ENCODE measurements at places on chromosomes 1 and 21.

- no peak for DNase-seq
Measured at GRCh38 chr1:154862907-154863306, 7.2 kb downstream of the KCNN3 start.

GRCh38 chr1:38820860-38821259 lies 38.7 kb downstream of the RRAGC start:
- no peak for DNase-seq

GRCh38 chr1:92948071-92948470 lies 13.2 kb downstream of the DIPK1A start:
- DNase-seq: no peak

- DNase-seq: no peak
Measured at GRCh38 chr1:58577654-58578030, 590 bp upstream of the TACSTD2 start.

- DNase-seq: no peak
Measured at GRCh38 chr1:237613984-237614383, 276.7 kb downstream of the ZP4 start.

- DNase-seq: no peak
Measured at GRCh38 chr1:77768006-77768405, 8.4 kb upstream of the USP33 start.

DNA sequence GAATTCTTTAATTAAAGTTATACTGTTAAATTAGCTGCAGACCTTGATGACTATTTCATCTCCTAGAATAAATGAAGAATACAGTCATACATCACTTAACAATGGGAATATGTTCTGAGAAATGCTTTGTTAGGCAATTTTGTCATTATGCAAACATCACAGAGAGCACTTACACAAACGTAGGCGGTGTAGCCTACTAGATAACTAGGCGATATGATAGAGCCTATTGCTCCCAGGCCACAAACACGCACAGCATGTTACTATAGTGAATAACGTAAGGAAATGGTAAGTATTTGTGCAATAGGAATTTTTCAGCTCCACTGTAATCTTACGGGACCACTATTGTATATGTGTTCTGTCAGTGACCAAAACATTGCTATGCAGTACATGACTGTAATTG lies 37.6 kb upstream of the DESI2 start:
- no peak for DNase-seq

- no peak for DNase-seq
Measured at GRCh38 chr1:225447650-225448089, 19.8 kb upstream of the LBR start.

DNA sequence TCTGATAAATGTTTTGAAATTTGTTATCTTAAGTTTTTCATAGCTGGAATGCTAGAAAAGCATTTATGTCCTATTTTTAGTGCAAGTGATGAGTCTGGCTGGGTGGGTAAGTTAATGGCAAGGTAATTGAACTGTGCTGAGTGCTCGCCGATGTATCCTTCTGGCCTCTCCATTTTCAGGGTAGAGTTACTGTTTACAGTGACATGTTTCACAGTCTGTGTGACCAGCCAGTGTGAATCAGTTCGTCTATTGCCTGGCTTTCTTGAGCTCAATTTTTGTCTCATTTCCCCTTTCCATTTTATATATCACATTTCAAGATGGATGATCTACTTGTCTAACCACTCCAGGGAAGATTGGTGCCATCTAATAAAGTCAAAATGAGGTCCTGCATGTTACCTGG lies 44.1 kb downstream of the ITSN1 start:
- no peak for DNase-seq

- no peak for DNase-seq
Measured at GRCh38 chr1:92883297-92883696, 51.5 kb downstream of the RPL5 start.

- no peak for DNase-seq
Measured at GRCh38 chr1:94142022-94142421, 21.1 kb upstream of the ABCA4 start.

DNA sequence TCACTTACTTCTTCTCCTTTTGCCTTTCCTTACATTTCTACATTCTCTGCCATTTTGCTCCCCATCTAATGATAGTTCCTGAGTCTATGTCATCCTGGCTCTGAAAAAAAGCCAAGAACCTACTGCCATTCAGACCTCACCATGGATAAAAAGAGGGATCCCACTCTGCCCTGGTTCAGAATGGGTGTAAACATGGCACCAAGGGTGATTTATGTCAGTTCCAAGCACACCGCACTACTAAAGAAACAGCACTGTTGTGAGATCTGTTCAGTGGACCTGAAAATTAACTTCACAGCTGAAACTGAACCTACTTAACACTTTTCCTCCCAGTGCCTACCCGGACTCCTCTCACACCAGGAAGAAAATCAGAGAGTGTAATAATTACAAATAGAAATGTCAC lies 72.3 kb upstream of the NTPCR start:
- no peak for DNase-seq

DNA sequence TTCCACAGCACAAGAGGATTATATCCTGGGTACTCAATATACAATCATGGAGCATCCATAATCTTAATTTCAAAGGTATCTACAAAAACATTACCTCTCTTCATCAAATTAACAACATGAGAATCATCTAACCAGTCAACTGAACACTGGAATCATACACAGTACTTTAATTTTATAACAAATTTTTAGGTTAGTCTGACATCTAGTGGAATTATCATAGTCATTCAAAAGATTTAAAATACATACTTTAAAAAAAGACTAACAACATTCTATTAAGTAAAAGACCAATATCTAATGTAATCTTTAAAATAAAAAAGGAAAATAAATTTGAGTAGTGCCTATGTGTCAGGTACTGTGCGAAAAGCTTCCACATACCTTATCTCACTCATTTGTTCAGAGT lies 16.8 kb upstream of the SH3GLB1 start:
- no peak for DNase-seq

DNA sequence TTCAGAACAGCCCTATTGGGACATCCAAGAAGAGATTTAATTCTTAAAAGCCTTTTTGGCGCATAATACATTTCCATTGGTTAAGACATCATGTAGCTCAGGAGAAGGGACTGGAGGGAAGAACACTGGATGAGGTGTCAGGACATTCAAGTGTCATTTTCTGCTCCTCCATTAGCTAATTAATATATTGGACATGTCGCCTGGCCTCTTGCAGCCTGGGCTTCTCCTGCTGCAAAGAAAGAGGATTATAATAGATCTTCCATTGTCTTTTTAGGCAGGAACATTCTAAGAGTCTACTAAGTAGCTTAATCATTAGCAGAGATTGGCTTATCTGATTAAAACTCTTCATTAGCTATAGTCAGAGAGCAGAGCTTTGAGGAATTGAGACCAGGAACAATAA lies 151.7 kb upstream of the COA6 start:
- no peak for DNase-seq

DNA sequence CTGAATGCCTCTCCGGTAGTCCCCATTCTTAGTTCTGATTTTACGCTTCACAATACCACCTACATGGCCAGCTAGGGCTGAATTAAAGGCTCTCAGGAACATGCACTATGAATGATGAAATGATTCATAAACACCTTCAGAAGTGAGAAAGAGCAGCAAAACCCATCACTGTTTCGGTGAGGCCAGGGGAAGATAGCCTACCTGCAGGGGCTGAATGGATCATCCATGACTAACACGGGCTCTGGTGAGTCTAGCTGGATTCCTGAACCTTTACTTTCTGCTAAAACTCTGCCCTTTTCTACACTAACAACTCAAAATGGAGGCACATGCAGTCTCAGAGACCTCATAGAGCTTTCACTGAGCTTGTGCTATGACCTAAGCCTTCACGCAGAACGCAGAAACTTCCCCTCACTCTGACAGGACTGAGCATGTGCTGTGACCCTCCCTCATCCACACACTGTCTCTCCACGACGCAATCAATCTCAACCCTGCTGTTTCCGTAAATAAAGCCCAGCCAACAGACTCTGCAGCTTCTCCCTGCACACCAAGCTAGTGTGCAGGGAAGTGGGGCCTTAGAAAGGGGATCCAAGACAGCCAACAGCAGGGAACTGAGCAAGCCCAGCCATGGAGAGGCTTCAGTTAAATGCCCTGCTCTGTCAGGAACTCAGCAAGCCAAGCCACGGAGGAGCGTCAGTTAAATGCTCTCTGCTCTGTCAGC lies 207.8 kb downstream of the SLC45A1 start:
- peak; percentile 74 for DNase-seq

GRCh38 chr1:5312862-5313261 lies 658.5 kb downstream of the AJAP1 start:
- no peak for DNase-seq

DNA sequence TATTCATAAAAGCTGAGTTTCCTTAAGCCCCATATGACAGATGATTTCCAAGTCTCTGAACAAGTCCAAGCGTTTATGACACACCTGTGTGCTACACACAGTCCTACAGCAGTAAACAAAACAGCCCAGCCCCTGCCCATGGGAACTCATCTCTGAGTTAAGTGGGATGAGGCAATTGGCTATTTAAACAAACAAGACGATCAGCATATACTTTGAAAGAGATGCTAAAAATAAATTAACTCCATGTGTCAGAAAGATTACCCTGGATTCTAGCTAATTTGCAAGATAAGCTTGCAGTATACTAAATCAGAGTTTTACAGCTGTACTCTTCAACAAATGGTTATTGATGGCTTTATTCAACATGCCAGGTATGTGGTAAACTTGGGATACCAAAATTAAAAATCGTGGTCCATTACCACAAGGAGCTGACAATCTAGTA lies 7.0 kb downstream of the PSMG1 start:
- no peak for DNase-seq

DNA sequence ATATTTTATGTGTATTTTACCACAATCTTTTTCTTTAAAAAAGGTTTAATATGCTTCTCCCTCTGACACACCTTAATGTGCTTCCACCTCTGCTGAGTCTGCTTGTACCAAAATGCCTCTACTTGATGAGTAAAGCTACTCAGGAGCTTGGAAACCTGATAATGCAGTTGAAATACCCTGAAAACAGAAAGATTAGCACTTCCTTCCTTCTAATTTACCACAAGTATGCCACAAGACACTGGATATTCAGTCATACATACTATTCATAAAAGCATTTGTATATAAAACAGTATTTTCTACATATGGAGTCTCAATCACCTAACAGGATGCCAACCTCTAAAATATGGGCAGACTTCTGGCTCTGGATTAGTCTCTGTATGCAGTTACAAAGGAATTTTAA lies 55.0 kb downstream of the SLC35D1 start:
- DNase-seq: no peak

GRCh38 chr1:166933633-166934032 lies 41.7 kb downstream of the ILDR2 start:
- no peak for DNase-seq

- DNase-seq: no peak
Measured at GRCh38 chr1:246564839-246565750, 966 bp downstream of the TFB2M start.

GRCh38 chr1:229964281-229964680 lies 102.8 kb upstream of the GALNT2 start:
- DNase-seq: no peak

- peak; percentile 62 for DNase-seq
Measured at GRCh38 chr21:42107881-42108553, 36.9 kb downstream of the UMODL1 start.

- no peak for DNase-seq
Measured at GRCh38 chr1:6352138-6352563, 41.4 kb downstream of the ACOT7 start.

- DNase-seq: no peak
Measured at GRCh38 chr1:165344198-165344597, 12.3 kb downstream of the LMX1A start.

GRCh38 chr1:230320804-230321203 lies 105.3 kb downstream of the PGBD5 start:
- no peak for DNase-seq

DNA sequence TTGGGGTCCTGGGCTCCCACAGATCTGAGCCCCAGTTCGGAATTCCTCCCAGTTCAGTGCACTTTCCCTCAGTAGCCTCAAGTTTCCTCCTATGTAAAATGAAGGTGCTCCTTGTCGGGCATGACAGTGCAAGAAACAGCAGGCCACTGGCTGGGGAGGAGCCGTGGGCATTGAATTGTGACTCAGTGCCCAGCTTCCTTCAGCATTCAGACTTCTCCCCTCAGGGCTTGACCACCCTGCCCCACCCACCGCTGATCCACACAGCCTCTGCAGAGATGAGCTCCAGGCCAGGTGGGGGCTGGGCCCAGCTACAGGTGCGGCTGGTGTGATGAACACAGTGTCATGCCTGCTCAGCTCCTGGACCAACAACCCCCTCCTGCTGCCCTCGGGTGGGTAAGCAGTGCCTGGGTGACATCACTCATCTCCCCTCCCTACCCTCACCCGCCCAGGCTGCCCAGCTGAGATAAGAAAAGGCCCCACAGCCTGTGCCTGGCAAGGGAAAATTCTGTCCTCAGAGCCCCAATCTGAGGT lies 4.9 kb downstream of the MOB3C start:
- no peak for DNase-seq

GRCh38 chr1:203162403-203162802 lies 13.2 kb downstream of the MYBPH start:
- DNase-seq: no peak

- no peak for DNase-seq
Measured at GRCh38 chr1:229420224-229420623, 13.7 kb downstream of the ACTA1 start.

GRCh38 chr1:117838911-117839310 lies 90.5 kb downstream of the GDAP2 start:
- DNase-seq: no peak

DNA sequence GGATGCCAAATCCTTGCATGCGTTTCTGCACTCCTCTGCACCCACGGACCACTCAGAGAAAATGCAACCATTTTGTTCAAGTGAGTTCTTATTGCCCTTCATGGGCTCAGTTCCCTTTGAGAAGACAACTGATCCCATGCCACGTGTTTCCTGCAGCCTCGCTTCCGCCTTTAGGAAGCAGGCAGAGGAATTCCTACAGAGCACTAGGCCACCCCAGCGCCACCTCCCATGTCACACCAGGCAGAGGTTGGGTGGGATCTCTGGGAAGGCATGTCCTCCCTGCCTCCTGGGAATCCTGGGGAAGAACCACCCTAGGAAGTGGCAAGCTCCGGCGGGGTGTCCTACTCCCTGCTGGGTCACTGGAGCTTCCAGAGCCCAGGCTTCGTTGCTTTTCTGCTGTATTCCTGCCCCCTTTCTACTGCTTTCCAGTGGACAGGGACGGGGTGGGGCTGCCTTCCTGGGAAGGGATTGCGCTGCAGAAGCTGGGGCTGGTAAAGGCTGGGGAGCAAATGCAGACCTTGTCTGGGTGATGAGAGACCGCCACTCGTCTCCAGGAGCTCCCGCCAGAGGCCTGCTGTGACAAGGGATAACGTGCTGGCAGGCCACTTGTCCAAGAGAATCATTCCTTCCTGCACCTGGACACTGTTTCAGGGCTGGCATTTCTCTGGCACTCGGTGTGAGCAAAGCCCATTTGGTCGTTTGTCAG lies 478.2 kb upstream of the VAMP3 start:
- no peak for DNase-seq

GRCh38 chr1:203145321-203146041 lies 18.0 kb downstream of the ADORA1 start:
- DNase-seq: no peak
